Stimulated activated CD4-positive, alpha-beta T cell treated with anti-CD3 and anti-CD28 coated beads, Interleukin-1b, Interleukin-23, amount 100 ng/mL, for 48 hours (primary cell): ENCODE measurements at places on chromosomes 3 and 15.

DNA sequence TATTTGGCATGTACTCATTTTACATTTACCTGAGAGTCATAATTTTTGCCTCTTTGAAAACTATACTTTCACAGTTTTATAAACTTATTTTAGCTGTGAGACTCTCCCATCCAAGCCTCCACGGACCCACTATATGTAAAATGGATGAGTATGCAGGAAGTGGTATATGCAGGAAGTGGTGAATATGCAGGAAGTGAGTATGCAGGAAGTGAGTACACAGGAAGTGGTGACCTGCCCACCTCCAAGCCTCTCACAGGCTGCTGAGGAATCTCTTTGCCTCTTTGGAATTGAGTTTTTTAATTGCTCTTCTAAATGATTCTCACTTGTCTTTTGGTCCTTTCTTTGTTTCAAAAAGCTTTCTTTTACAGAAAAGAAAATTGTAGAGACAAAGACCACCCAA, 85.2 kb downstream of the KBTBD8 start:
- DNase-seq, result peak; percentile 56

- DNase-seq, result no peak
Measured at GRCh38 chr3:64462203-64462602, 225.6 kb downstream of the ADAMTS9 start.

DNA sequence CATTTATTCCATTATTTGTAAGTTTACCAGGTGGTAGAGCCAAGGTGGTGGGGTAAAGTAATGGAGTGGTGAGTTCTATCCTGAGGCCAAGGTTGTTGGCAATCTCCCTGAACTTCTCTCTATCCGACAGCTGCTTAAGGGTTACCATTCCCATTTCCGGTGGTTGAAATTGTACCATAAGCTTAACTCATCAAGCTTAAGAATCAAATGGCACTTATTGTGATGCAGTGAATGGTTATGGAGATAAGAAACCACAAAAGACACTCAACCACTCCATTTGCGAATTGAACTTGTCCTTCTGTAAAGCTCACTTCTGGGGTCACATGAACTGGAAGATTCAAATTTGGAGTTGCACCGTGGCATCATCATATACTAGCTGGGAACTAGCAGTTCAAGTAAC, 287.4 kb upstream of the SLCO3A1 start:
- no peak for DNase-seq

DNA sequence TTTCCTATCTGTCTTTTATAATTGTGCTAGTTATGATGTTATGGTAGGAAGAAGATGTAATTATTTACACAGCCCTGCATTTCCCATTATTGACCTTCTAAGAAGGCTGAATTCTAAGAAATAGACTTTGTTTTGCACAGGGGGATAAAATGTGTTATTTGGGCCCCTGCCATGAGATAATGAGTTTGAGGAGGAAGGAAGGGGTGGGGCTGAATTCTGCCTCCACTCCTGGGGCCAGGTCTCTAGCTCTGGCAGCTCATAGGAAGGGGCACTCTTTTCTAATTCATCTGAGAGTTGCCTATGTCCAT, 69.2 kb upstream of the GOLGA8B start:
- no peak for DNase-seq

DNA sequence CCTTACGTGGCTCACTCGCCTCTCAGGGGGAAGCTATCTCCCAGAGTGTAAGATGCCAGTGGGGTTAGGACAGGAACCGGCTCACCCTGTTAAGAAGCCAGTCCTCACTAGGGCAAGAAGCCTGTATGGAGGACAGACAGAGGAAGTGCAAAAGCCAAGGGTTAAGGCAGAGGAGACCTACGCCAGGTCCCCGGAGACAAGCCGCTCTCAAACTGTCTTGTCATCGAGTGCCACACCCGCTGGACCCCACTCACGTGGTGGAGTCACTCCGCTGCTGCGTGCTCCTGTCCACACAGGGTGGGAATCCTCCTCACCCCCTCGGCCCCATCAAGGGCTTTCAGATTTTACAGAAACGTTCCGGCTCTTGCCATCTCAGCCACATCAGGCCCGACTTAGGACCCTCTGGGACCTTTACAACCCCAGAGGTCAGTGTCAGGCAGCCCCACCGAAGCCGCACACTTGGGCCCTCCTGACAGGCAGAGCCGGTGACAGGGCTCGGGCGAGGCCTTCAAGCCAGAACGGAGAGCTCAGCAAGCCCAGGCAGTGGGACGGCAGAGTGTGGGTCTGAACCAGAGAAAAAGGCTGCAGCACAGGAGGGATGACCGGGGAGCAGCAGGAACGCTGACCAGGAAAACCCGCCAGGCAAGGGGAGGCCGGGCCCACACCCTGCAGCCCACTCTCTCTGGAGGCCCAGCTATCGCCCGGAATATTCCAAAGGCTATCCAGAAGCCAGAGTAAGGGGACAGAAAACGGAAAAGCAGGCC, 61.7 kb downstream of the XXYLT1 start:
- no peak for DNase-seq

DNA sequence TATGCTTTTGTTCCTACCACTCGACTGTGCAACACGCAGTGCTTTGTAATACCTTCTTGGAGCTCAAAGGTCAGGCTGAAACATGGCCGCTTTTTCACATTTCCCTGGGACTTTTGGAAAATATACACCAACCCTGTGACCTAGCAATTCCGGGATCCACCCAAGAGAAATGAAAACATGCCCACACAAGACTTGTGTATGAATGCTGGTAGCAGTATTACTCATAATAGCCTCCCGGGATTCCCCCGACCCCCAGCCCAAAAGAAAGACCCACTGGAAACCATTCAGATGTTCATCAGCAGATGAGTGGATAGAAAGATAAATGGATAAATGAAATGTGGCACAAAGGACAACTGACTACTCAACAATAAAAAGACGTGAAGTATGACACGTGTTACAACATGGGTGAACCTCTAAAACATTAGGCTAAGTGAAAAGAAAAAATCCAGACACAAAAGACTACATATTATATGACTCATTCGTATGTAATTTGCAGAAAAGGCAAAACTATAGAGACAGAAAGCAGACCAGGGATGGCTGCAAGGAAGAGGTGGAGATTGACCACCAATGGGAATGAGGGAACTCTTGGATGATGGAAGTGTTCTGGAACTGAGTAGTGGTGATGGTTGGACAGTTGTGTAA, 104.1 kb downstream of the PGPEP1L start:
- DNase-seq, result no peak

DNA sequence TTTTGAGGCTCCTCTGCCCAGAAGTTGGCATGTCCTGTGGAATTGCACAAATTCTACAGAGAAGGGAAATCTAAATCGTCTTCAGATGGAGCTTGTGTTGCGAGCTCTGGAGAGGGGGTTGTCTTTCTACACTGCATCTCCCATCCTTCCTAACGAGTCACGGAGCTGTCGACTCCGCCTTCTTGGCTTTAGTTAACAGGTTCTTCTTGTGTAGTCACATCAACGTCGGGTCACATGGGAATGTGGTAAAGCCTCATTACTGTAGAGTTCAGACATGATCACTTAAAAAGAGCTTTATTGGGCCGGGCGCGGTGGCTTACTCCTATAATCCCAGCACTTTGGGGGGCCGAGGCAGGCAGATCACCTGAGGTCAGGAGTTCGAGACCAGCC, 60.0 kb downstream of the DNASE1L3 start:
- DNase-seq, result no peak

DNA sequence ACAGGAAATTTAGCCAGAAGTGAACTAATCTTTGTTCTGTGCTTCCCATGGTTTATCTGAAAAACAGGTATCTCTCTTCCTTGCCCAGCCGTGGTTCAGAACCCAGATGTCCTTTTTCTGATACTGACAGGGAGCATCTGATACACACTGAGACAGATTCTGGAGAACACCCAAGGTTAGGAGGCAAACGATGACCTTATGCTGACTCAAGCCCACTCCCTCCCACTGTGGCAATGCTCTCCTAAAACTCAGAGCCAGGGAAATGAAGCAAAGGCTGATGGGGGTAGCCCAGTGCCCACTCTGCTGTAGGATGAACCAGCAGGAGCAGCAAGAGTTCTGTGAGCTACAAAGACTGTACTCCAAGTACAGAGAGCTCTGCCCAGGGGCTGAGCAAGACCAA, 225.1 kb downstream of the NTRK3 start:
- DNase-seq, result no peak

DNA sequence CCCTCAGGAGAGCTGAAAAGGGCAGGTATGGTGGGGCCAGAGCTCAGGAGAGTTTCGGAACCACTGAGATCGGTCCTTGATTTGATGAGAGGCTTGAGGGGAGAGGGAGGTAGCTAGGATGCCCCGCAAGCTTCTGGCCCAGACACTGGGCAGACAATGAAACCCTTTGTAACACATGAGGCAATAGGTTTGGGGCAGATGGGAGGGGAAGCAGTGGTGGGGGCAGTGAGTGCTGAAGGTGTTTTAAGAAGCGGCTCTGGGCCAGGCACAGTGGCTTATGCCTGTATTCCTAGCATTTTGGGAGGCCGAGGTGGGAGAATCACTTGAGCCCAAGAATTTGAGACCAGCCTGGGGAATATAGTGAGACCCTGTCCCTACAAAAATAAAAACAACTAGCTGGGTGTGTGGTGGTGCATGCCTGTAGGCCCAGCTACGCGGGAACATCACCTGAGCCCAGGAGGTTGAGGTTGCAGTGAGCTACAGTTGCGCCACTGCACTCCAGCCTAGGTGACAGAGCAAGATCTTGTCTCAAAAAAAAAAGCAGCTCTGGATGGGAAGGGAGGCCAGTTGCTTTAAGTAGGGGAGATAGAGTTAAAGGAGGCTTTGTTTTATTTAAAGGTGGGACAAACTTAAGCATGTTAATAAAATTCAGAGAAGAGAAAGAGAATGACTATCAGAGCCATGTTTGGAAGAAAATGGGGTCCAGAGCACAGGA, 9.6 kb upstream of the SNX22 start:
- no peak for DNase-seq

- DNase-seq, result no peak
Measured at GRCh38 chr3:52532517-52532837, 1.2 kb downstream of the NT5DC2 start.

DNA sequence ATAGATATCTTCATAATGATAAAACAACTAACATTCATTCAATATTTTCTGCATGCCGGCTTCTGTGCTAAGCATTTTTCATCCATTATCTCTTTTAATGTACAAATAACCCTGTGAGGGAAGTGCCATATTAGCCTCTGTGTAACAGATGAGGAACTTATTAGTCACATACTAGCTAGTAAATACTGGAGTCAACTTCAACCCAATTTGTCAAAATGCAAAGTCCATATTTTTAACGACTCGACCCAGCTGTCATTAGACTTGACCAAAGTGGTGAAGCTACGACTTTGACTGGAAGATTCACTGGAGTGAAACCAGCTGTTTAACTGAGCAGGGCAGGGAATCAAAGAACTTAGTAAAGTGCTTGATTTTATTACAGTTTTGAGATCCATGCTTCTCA, 41.6 kb downstream of the PARP15 start:
- no peak for DNase-seq

DNA sequence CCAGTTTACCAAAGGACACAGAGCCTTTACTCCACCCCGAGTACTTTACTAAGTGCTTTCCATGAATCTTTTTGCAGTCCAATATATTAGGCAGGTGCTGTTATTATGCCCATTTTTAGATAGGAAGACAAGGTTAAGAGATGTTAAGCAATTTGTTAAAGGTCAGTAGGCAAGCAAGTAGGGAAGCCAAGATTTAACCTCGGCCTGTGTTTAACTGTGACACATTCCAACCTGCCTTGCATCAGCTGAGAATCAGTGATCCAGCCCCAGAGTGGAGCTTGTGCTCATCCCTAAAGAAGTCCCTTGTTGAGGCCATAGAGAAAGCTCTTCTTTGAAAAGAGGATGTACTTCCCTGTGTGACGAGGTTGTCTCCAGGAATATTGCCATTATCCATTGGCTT, 51.3 kb upstream of the C15orf61 start:
- no peak for DNase-seq

GRCh38 chr15:57592836-57593420, 1.2 kb downstream of the MYZAP start:
- DNase-seq, result no peak

DNA sequence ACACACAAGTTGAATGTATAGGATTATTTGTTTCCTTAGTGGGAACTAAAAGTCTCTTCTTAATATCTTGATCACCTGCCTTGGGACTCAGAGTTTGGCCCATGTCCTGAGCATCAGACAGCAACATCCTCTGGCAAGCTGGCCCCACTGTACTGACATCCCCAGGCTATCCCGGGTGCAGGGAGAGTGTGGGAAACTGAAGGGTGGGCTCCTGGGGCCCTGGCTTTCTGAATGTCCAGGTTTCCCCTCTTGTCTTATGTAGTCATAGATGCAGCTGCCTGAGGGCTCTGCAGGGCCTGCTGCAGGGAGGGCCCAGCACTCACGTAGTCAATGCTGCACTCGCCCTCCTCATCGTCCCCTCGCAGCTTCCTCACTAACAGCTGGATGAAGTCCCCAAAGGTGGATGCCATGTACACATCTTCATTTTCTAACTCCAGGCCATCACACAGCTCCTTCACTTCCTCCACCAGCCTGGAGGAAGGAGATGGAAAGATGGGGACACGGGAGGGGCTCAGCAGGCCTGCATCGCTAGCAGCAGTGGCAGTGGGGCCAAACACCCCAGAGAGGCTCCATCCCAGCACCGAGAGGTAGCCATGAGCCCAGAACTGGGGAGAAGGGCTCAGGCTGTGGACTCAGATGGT, 42.8 kb downstream of the ALDH1L1 start:
- DNase-seq, result no peak

GRCh38 chr3:106261915-106262683, 393.3 kb upstream of the CBLB start:
- DNase-seq, result no peak

GRCh38 chr3:50345586-50346234, at the start of gene ZMYND10:
ZMYND10 (minus strand) TSS chr3:50345732; CDS start chr3:50345579, 153 bp downstream.
- peak; percentile 79 for DNase-seq

GRCh38 chr3:181716966-181717365, 5.2 kb downstream of the SOX2 start:
- no peak for DNase-seq

- DNase-seq, result no peak
Measured at GRCh38 chr3:120350401-120350941, 1.3 kb upstream of the LRRC58 start.

DNA sequence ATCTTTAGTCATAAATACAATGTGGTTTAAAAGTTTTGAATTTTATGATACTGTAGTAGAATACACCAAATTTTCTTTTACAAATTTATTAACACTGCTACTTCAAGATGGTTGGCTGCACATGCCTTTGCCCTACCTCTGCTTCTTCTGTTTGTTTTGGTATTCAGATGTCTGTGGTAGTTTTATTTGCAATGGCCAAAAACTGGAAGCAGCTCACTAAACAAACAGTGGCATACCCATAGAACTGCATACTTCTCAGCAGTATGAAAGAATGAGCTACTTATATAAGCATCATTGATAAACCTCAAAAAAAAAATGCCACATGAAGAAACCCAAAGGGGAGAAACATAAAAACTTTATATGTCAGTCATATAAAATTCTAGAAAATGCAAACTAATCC, 19.5 kb downstream of the ARIH2 start:
- no peak for DNase-seq

DNA sequence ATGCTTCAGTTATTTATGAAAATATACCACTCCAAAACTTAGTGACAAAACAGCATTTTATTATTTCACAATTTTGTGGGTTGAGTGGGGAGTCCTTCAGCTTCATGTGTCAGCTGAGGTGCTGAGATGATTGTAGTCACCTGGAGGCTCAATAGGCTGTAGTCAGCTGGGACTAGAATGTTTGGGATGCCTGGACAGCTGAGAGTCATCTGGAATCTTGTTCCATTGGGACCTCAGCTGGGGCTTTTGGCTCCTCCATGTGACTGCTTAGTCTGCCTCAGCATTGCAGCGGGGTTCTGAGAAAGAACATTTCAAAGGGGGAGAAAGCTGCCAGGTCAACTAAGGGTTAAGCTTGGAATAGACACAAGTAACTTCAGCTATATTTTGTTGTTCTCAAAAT, 13.4 kb downstream of the STT3B start:
- no peak for DNase-seq
